ENCODE measurements at places on chromosomes 1 and 21. TPM values are rescaled to one million over a fixed set of nuclear protein-coding genes. Genes with fewer than 3 reads are reported as not detected.

Gene CELA3A
- total RNA-seq: not detected

Gene AHCTF1
- total RNA-seq: 40.4 TPM

Gene SERPINC1
- not detected for total RNA-seq

- no peak for DNase-seq
Measured at GRCh38 chr1:43419627-43420425, 30.1 kb downstream of the SZT2 start.

DNA sequence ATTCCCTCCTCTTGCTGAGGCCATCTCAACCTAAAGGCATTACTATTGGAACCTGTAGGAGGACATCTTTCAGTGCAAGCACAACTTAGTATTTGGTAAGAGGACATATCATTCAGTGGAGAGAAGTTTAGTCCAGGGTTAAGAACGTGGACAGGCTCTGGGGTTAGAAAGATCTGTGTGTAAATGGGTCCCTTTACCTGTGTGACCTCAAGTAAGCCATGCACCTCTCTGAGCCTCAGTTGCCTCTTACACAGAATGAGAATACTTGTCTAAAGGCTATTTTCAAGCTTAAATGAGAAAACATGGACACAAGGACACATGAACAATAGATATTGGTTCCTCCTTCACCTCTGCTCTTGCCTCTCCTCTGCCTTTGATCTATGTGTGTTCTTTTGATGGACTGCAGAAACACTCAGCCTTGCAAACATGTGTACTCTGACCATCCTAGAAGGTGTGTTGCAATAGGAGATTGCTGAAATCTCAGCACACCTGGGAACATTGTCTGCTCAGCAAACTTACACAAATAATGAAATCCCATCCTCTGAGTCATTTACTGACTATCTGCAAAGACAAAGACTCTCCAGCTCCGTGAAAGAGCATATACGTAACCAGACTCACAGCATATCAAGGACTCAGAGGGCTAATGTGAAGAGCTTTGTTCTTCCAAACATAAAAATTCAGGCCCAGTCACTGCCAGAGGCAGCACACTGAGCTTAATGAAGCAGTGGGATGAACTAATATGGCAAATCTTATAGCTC, 143.8 kb downstream of the DAB1 start:
- DNase-seq: no peak

DNA sequence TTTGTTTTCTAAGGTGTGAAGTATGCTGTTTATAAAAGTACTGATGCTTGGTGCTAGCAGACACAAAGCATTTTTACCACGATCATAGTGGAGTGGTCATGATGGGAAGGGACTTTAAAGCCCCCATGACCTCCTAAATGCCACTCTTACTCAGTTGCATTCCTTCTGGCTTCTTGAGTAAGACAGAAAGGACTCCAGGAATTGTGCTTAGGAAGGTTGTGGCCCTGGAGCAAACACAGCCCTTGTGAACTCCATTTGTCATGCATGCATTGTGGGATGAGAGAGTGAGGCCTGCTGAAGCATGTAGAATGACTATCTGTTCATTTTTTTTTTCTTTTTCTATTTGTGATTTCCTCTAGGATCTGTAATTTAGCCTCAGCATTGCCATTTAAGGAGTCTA, 34.2 kb downstream of the AK5 start:
- DNase-seq: no peak

DNA sequence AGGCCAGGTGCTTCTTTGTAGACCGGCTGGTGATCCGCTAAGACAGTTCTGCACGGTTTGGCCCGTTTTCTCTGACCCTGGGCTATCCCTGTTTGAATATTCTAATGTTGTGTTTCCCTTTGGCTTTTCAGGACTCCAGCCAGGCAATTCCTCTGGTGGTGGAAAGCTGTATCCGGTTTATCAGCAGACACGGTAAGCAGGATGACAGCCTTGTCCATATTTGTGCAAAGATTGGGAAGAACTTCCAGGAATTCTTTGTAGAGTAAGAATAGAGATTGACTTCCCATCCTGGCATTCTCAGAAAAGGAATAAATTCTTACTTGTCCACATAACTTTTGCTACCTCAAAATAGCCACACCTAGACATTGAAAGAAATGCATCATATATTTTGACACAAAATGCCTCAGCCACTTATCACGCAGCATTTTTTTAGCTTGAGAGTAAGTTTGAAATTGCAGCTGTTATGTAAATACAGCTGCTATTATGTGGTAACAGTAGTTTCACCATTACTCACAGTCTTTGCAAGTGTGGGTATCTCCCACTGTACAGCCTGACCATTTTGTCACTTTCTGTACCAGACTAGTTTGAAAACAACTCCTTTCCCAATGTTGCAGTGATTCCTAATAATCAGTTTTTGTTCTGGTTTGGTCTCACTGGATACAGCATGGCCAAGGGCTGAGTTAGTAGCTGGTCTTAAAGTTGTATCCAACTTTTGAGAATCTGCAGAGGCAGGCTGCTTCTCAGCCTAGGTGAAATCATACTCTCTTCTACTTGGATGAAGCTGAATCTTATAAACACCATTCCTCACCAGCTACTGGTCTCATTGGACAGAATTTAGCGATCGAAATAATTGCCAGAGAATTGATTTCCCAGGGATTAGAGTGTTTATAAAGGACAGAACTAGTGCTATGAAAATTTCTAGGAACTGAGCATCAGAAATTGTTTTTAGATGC, 40.0 kb upstream of the IKBKE start:
- no peak for DNase-seq
